ENCODE measurements at places on chromosomes 4 and X. TPM values are rescaled to one million over a fixed set of nuclear protein-coding genes. Genes with fewer than 3 reads are reported as not detected.

GRCh38 chr4:122167369-122167768 lies 15.2 kb downstream of the BLTP1 start:
- DNase-seq, result no peak

DNA sequence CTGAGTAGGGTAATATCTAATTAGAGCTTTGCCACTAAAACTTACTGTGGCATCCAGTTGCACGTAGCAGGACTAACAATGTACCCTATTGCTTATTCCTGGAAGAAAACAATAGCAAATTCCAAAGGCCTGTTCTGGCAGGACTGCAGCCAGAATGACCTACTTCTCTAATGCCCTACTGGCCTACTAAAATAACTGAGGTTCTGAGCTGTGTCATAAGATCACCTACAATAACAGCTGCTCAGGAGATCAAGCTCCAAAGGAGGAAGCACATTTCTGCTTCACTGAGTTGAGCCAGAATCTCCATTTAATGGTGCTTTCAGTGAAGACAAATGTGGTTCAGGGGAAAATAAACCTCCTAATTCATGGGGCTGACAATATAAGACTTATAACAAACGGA lies 42.2 kb upstream of the CXCL8 start:
- DNase-seq, result peak; percentile 58

DNA sequence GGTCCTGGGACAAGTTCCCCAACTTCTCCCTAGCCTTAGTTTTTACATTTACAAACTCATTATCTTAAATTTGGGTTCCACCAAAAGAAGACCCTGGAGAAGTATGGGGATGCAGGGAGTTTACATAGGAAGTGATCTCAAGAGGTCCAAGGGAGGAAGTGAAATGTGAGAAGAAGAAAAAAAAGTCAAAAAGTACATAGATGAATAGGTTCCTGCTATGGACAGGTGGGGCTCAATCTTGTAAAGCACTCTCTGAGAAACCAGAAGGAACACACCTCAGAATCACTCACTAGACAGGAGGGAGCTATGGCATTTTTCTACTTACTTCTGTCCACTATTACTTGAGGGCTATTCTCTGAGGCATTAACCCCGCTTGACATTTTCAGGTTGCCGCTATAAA lies 56.6 kb downstream of the ARHGAP6 start:
- no peak for DNase-seq

DNA sequence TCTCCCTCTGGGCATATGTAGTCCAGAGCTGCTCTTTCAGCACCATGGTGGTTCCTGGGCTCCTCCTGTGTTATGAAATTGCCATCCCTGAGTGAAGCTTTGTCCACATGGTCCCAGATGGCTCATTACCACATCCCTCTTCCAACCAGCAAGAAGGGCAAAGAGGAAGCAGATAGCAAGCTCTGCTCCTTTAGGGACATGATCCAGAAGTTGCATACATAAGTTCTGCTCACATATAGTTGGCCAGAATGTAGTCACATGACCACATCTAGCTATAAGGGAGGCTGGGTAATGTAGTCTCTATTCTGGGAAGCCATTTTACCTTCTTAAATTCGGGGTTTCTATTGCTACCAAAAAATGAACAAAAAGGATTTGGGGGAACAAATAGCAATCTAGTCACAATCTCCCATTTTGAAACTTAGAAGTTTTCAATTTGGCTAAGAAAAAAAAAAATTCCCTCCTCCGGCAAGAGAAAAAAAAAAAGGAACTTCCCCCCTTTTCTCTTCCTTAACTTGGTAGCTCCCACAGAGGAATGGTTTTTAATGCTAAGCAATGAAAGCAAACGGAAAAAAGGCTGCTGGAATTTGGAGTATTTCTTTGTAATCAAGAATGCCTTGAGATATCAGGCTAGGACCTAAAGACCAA lies 88.2 kb upstream of the USP9X start:
- peak; percentile 33 for DNase-seq

LCORL gene
- 23.3 TPM for total RNA-seq

GPC3 gene
- not detected for total RNA-seq

NOX1 gene
- total RNA-seq, result not detected

TMEM271 gene
- total RNA-seq, result not detected

GRCh38 chr4:139660568-139661043 lies 5.0 kb upstream of the MGST2 start:
- DNase-seq, result no peak

DNA sequence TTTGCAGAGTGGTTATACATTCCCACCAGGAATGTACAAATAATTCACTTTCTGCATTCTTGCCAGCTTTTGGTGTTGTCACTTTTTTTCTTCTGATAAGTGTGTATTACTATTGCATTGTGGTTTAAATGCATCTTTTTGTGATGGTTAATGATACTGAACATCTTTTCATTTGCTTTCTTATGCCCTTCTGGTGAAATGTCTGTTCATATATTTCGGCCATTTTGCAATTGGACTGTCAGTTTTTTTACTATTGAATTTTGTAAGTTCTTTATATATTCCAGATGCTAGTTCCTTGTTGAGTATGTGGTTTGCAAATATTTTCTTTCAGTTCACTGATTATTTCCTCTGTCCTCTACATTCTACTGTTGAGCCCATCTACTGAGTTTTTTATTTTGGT lies 19.4 kb upstream of the BMP2K start:
- no peak for DNase-seq

DNA sequence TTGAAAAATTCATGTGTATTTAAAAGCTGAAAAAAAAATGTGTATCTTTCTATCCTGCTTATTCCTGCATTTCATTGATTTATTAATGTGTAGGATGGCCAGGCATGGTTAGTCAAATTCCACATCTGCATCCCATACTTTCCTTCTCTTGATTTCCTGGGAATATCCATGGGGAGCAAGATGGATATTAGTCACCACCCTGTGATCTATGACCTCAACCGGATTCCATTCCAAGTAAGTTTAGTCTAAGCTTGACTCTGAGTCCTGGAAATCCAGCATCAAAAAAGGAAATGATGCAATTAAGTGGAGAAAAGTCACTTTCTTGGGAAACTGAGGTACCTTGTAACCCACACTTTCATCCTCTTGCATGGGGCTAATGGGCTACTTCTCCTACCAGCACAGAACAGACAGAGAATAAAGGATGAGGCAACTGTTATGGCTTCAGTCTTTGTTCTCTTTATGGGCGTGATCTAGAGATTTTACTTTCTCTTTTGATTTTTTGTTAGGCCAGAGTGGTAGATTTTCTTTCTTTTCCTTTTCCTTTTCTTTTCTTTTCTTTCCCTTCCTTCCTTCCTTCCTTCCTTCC lies 17.1 kb upstream of the BEX4 start:
- DNase-seq, result peak; percentile 55

- DNase-seq, result no peak
Observed at GRCh38 chr4:136000246-136000645, 1532.0 kb downstream of the PCDH18 start.

DNA sequence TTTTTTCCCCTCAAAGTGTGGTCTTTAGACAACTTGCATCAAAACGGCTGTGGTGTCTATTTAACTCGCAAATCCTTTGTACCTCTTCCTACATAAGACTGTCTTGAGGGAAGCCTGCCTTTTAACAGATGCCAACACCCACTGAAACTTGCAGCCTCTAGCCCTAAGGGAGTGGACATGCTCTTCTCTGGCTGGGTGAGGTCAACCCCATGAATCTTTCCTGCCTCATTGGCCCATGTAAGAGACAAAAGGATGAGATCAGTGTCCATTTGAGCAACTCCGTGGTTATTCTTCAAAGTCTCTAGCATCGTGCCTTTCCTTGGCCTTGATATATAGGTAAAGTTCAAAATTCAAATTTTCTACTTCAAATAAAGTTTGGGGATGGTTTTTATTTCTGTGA lies 134.7 kb downstream of the SHROOM3 start:
- no peak for DNase-seq

GRCh38 chr4:176584031-176584606 lies 208.6 kb downstream of the VEGFC start:
- peak; percentile 52 for DNase-seq

GRCh38 chrX:139187738-139188137 lies 342.8 kb upstream of the F9 start:
- DNase-seq, result no peak

GRCh38 chr4:137129441-137129840 lies 402.9 kb downstream of the PCDH18 start:
- DNase-seq, result no peak

GRCh38 chr4:86579941-86580340 lies 14.2 kb upstream of the PTPN13 start:
- no peak for DNase-seq

GRCh38 chrX:131239057-131239456 lies 50.0 kb downstream of the IGSF1 start:
- no peak for DNase-seq

DNA sequence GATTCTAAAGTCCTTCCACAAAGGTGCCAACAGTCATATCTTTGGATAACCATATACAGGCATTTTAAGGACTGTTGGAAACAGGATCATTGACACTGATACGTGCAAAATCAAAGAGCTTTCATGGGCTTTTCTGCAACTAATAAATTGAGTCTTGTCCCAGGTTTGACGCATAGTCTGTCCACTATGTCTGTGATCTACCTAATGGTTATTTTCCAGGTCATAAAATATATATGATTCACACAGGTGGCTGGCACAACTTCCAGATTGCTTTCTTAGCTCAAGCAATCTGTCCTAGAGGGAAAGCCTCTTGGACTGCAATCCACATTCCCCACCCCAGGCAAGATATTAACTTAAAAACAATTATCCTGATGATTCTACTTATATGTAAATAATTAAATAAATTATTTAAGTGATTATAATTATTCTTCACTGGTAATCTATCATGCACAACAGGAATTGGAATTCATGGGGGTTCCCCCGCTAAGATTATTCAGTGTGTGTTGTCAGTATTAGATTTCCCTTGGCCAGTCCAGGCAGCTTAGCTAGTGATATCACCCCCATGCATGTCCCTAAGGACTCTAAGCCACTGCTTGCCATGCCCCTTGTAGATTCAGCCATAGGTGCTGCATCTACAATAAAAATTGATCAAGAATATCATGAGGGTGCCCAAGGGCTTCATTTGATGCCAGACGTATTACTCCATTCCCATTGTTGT lies 97.8 kb downstream of the TLL1 start:
- no peak for DNase-seq

DNA sequence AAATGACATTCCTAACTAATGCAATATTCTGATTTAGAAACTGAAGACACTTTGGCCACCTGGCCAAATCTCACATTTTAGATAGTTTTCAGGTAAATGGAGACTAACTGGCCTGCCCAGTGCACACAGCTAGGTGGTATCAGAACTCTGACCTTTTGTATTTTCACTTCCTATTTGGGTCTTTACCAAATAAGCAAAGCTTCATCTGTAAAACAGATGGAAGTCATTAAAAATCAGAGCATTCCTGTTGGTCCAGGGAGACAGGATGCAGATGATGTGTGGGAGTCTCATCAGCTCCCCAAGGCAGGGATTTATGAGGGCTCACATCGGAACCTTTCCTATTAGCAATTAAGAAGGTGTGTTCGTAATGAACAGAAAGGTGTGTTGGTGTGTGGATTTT lies 57.7 kb downstream of the ARHGAP10 start:
- no peak for DNase-seq

LRCH2 gene
- total RNA-seq, result 15.8 TPM

DMRTC1B gene
- not detected for total RNA-seq

GRCh38 chr4:121651597-121651996 lies 45.2 kb downstream of the ANXA5 start:
- DNase-seq, result no peak

SLITRK4 gene
- total RNA-seq, result not detected

- DNase-seq, result no peak
Observed at GRCh38 chr4:158285429-158286216, 75.3 kb downstream of the TMEM144 start.

DNA sequence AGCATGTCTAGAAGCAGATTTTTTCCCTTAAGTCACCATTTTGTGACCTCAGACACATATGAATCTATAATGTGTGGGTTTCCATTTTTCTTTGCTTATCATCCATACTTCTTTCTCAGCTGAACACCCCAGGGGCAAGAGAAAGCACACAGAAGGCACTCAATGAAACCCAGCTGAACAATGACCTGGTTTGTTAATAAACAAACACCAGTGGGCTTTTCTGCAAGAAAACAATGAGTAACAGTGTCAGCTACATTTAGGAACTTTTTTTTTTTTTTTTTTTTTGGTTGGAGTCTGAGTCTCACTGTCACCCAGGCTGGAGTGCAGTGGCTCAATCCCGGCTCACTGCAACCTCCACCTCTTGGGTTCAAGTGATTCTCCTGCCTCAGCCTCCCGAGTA lies 40.7 kb upstream of the KLF3 start:
- DNase-seq, result no peak

P2RY4 gene
- total RNA-seq, result 0.15 TPM

DNA sequence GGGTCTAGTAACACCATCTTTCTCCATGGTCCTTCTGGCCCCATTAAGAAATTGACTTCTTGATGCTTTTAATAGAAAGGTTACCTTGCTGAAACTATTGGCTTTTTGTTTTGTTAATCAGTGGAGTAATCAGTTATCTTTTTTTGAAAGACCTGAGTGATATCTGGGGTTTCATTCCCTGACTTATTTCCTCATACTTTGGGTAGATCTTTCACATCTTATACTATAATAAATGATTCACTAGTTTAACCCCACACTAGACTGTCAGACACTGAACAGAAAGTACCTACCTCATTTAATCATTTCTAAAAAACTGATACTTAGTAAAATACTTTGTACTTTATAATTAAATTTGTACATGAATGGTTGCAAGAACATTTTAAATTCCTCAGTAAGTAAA lies 1021.1 kb downstream of the STIM2 start:
- DNase-seq, result no peak

GRCh38 chr4:6916587-6917460 lies 7.2 kb downstream of the TBC1D14 start:
- peak; percentile 47 for DNase-seq

All from M059J (cell line).